ENCODE measurements at places on chromosomes 4 and X.

DNA sequence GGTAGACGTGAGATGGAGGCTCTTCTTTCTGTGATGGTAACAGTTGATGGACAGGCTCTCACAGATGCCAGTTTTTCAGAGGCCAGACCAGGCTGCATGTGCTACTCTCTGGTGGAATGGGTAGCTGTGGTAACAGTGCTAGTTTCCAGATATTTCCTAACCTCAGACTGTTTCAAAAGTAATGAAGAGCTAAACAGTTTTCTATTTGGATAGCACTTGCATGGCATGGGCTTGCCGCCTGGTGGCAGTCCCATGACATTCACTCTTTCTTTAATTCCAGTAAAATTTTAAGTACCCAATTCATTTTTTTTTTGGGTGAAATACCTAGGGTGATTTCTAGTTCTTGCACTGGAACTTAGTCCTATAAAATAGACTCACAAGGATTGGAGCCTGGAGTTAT lies 220.2 kb upstream of the MAD2L1 start:
- no peak for DNase-seq

DNA sequence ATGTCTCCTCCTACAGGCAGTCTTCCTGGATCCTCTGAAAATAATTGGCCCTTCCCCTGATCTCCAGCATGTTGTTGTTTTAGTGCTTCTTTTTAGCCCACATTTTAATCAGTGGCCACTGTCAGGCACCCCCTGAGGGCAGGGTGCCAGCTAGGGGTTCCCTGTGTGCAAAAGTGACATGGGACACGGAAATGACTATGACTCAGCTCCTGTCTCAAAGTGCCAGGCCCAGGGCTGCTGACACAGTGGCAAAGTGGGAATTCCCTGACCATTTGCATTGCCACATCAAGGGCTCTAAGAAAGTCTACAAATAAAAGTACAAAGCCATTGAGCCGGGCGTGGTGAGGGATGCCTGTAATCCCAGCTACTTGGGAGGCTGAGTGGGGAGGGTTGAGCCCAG lies 24.8 kb downstream of the HMX1 start:
- peak; percentile 28 for DNase-seq

DNA sequence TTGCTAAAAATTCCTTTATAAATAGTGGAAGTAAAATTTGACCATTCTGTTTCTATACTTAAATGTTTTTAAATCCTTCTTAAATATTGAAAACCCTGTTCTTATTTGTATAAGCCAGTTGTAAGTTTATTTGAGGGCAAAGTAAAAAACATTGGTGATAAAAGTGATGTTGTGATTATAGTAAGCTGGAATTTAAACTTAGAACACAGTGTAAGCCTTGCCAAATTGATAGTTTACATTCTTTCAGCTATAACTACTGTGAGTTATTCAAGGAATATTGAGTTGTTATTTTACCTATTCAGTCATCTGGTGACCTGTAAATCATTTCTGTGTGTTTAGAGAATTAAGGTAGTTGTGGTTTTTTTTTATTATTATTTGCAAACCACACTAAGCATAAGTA lies 9.6 kb downstream of the YY2 start:
- no peak for DNase-seq

DNA sequence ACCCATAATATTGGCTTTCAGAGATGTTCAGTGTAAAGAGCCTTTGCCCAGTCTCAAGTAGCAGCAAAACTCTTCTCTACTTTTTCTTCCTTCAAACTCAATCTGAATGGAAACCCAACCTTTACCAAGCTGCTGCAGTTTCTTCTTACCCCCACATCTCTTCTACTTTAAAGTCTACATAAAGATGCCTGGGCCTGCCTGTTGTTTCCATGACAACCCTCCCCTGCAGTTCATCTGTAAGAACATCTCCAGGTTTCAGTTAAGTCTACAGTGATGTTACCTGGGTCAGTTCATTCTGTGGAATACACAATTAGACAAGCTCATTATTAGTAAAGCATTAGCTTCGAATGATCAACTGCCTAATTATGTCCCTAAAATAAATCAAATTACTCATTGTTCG lies 81.4 kb downstream of the SPANXN3 start:
- no peak for DNase-seq

GRCh38 chr4:106312377-106312776 lies 3.6 kb downstream of the TBCK start:
- DNase-seq: no peak

- no peak for DNase-seq
Measured at GRCh38 chr4:32219306-32220075, 1499.3 kb downstream of the PCDH7 start.

DNA sequence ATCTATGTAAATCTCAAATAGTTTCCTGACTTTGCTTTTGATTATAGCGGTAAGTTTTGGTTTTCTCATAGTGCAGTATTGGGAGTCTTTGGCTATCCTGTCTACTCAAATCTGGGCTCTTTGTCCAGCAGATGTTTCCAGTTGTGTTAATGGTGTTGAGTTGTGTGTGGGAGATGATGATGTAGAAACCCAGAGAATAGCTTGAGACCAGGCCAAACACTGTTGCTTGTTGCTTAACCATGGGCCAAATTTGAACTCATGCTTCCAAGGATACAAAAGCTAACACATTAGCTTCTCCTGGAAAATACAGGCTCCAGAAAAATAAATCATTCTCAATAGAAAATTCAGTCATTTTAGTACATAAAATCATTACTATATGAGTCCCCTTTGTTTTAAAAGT lies 82.6 kb upstream of the GYPA start:
- no peak for DNase-seq

GRCh38 chrX:110734271-110734670 lies 61.3 kb downstream of the CHRDL1 start:
- DNase-seq: no peak

DNA sequence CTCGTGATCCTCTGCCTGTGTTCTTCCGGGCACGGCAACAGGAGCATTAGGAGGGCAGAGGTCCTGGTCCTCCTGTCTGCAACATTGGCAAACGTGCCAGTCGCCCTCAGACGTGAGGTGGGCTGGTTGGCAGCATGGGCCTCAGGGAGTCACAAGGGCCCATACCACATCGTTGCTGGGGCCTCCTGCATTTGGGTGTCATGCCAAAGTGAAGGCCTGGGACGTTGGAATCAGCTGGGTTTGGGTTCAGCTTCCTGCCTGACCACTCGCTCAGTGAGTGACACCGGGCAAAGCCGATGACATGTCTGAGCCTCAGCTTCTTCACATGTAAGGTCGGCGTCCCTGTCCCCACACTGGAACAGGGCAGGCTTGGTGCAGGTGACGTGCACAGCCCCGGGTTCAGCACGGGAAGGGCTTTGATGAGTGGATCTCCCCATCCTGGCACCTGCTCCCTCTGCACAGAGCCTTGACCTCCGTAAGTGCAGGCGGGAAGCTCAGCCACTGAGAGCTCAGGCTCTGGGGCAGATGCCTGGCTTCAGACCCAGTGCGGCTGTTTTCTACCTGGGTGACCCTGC lies 91.6 kb downstream of the PSAPL1 start:
- DNase-seq: no peak

DNA sequence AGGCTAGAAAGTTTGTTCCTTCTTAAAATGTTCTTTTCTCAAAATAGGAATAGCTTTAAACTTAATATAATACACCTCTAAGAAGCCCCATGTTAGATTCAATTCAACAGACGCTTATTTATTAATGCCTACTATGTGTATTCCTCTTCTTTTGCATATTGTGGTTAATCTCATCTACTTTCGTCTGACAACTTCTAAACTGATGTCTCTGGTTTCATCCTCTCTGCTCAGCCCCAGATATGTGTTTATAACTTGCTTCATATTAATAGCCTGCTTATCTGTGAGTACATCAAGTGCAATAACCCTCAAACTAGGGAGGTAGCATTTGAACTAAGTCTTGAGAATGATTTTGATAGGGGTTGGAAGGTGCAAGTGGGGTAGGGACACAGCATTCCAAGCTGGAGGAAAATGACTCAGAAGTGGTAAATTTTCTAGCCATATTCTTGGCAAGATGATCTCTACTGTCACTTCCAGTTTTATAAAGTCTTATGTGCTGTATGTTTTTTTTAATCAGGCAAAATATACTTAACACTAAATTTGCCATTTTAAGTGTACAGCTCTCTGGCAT lies 37.0 kb downstream of the STK26 start:
- DNase-seq: no peak

DNA sequence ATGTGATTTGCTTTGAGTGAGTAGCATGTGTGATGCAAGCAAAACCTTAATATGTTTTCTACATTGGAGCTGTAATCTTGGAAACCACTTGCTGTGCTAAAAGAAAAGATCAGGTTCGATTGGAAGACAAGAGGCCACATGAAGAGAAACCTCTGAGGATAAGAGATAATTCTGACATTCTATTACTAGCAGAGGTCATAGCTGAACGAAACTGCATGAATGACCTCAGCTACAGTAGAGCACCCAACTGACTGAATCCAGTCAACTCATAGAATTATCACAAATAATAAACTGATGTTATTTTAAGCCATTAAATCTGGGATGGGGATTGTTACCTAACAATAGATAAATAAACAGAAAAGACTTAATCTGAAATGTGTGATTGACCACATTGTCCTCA lies 147.1 kb downstream of the CAMK2D start:
- no peak for DNase-seq

DNA sequence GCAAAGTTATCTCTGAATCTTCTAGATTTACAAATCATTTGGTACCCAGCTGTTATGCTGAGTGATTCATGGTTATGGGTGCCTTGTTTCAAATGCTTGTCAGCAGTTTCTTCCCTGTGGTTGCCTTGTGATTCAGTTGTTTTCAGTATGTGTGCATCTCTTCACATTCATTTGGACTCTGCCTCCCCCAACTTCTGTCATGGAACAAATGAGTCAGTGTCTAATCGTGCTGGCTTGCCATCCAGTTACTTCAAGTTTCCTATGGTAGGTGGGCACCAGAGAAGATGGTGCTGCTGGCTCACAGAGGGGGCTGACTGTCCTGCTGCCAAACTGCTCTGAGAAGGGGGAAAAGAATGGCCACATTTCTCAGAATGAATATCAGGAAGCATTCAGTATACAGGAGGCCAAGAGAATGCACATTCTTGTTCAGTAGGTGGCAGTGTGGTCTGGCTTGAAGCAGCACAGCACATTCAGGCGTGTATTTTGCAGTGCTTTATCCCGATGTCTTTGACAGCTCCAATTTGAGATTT lies 260.9 kb downstream of the GLUD2 start:
- DNase-seq: peak; percentile 10

- no peak for DNase-seq
Measured at GRCh38 chr4:6910340-6910959, 824 bp downstream of the TBC1D14 start.

DNA sequence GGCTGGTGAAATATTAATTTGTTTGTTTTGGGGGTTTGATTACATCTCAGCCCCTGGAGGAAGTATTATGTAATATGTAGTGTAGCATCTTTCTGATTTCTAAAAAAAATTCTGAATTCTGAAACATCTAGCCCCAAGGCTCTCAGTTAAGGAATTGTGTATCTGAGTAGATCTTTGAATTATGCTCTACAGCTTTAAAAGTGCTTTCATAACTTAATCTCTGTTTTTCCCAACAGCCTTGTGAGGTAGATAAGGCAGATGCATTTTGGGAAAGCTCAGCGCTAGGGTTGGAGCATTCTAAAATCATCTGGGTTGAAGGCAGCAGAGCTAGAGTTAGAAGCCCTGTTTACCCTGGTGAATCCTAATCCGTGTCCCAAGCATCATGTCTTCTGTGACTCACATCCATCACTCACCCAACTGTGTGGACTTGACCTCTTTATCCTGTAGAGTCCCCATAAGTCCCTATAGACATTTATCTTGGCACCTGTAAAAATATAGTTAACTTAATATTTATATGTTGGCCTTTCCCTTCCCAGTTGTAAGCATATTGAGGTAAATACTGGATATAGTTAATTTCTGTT lies 49.8 kb downstream of the FNIP2 start:
- DNase-seq: no peak

DNA sequence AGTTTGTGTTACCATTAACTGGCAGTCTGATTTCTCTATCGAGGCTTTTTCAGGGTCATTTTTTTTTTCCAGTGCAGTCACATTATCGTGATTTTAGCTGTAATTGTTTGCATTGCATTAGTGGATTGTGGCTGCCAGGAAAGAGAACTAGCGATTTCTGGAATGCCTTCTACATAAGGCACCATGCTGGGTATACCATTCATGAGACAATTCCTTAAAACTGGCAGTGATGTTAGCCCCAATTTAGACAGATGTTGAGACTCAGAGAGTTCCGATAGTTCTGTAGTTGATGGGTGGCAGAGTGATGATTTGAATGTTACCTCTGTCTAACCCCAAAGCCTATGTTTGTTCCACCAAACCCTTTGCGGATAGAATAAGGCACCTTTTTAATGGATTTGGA lies 175.4 kb upstream of the TENM3 start:
- DNase-seq: no peak

GRCh38 chrX:31449081-31449480 lies 377.2 kb upstream of the FTHL17 start:
- no peak for DNase-seq

GRCh38 chr4:142975618-142976017 lies 129.5 kb upstream of the INPP4B start:
- DNase-seq: no peak

DNA sequence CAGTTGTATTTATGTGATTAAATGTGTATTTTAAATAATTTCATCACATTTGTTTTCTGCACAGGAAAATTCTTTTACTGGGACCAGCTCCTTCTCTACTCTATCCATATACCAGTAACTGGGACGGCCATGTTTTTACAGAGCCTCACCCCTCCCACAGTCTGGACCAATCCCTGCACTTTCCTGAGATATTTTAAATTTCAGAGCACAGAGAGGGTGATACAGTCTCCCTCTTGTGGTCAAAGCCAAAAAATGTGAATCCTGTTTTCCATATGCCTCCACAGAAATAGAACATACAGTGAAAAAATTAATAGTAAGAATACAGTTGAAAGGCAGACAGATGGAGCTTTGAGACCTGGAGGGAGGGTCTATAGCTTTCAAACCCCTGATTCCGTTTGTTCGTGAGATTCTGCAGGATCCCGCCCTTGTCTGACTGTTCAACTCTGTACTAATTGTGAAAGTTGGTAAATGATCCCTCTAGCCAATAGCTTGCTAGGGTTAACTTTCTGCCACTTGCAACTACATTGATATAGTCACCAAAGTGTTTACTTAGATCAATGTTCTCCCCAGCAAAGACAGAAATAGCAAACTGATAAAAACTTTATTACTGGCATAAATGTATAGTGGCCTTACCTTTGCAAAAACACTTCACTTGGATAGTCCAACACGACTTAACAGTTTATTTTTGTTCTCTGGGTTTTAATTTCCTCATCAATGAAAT lies 172.2 kb downstream of the PPARGC1A start:
- no peak for DNase-seq

Data from HCT116 (cell line).